Activated CD4-positive, alpha-beta memory T cell treated with anti-CD3 and anti-CD28 coated beads, Interleukin-2, amount 10 ng/mL, durations not matched to agents 7 days and 5 days (primary cell): ENCODE measurements at places on chromosomes 1 and 21. TPM values are rescaled to one million over a fixed set of nuclear protein-coding genes. Genes with fewer than 3 reads are reported as not detected.

GRCh38 chr1:218517459-218517858, 172.3 kb downstream of the TGFB2 start:
- H3K36me3 ChIP-seq, result no peaks in the 10 kb centered on the region
- H3K4me3 ChIP-seq, result no peak overlapping the region
- peaks cover 9% of the 10 kb centered on the region for H3K27me3 ChIP-seq
- H3K4me1 ChIP-seq, result no peaks in the 10 kb centered on the region
- DNase-seq, result no peak

DNA sequence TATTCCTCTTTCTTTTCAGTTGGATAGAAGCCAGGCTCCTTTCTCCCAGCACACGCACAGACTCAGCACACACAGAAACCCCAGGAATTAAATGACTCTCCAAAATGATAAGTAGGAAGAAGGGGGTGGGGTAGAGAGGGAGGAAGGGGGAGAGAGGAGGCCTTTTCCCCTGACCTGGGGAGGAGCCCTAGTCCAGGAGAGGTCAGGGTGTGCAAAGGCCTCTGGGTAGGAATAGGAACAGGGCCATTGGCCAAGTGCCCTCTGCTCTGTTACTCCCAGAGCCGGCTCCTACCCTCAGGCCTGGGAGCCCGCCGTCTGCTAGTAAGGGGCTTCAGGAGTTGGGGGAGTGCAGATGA, 35.6 kb upstream of the PUM1 start:
- H3K4me1 ChIP-seq, result no peaks in the 10 kb centered on the region
- no peak overlapping the region for H3K4me3 ChIP-seq
- H3K27me3 ChIP-seq, result no peaks in the 10 kb centered on the region
- no peak overlapping the region for H3K27ac ChIP-seq
- no peaks in the 10 kb centered on the region for H3K36me3 ChIP-seq

- peaks cover 42% of the 10 kb centered on the region for H3K4me1 ChIP-seq
- no peak overlapping the region for H3K4me3 ChIP-seq
- H3K27me3 ChIP-seq, result peaks cover 12% of the 10 kb centered on the region
- H3K27ac ChIP-seq, result no peak overlapping the region
- H3K36me3 ChIP-seq, result no peaks in the 10 kb centered on the region
These were observed 4.6 kb downstream of the COL9A2 start for GRCh38 chr1:40312238-40313205.

DNA sequence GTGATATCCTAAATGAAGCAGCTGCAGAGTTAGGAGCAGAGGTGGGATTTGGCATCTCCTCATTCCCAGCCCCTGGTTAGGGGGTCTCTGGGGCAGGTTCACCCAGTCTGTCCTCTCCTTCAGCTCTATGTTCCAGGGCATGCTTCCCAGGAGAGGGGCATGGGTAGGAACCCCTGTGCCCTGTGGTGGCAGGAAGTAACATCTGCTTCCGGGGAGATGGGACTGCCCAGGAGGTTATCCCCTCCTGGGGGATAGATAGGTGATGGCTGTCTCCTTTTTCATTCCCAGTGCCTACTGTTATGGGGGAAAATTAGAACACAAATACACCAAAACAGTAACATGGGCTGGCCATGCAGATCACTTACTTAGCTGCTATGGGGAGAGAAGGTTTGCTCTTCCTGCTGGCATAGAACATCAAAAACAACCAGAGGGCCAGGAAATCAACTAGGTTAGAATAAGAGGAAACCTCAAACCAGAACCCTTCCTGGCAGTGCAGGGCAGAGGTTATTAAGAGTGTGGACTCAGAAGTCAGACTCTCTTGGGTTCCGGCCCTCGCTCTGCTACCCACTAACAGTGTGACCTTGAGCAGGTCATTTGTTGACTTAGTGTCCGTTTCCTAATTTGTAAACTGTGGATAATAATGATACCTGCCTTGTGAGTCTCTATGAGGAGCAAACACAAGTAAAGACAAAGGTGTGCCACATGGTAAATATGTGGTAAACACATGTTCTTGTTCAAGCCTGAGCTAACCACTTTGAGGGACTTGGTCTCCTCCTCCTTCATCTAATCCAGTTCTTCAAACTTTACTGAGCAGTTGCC, 157.8 kb upstream of the JUN start:
- peaks cover 4% of the 10 kb centered on the region for H3K27me3 ChIP-seq
- H3K27ac ChIP-seq, result peak overlapping the region; percentile 83
- peaks cover 18% of the 10 kb centered on the region for H3K36me3 ChIP-seq
- H3K4me3 ChIP-seq, result peak overlapping the region; percentile 42

- peaks cover 3% of the 10 kb centered on the region for H3K27me3 ChIP-seq
- H3K27ac ChIP-seq, result no peak overlapping the region
- no peaks in the 10 kb centered on the region for H3K4me1 ChIP-seq
- H3K36me3 ChIP-seq, result no peaks in the 10 kb centered on the region
- no peak overlapping the region for H3K4me3 ChIP-seq
- no peak for DNase-seq
These were observed 143.7 kb downstream of the LRIG2 start for GRCh38 chr1:113216664-113217063.

DPH5 gene
- 25.5 TPM for total RNA-seq
